ENCODE measurements at places on chromosomes 12 and 14. TPM values are rescaled to one million over a fixed set of nuclear protein-coding genes. Genes with fewer than 3 reads are reported as not detected.

MRPL52 gene
- total RNA-seq, result 61.1 TPM

DNA sequence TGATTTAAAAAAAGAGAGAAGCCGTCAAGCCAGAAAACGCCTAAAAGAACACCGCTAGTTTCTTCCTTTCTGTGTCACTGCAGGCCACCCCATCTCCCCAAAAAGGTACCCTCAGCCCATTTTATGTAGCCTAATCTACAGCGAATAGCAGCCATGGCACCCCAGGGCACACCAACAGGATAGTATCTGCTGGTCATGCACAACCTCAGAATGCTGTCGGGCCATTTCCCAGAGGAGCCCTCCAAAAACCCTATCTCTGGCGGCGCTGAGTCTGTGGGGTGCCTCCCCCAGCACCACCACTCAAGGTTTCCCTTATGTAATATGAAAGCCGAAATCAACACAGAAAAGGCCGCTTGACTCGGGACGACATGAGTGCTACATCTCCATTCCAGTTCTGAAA lies 98.9 kb downstream of the BCL11B start:
- DNase-seq, result no peak

DNA sequence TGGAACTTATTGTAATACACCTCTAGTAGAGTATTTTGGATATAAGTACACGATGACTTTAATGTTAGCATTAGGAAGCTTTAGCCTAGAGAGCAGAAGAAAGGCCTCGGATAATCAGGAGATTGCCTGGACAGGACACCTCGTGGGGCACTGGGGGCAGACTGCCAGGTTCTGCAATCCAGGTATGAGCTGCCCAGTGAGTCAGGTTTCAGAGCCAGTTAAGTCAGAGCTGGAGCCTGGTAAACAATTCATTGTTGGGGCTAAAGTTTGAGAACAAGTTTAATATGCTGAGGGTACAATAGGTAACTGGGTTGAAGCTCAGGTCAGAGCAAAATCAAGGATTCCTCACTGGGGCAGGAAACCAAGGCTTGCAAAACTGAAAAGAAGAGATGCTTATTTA lies 107.4 kb downstream of the RERGL start:
- DNase-seq, result peak; percentile 2

GRCh38 chr14:103292426-103293374 lies 41.3 kb upstream of the EIF5 start:
- peak; percentile 44 for DNase-seq

DNA sequence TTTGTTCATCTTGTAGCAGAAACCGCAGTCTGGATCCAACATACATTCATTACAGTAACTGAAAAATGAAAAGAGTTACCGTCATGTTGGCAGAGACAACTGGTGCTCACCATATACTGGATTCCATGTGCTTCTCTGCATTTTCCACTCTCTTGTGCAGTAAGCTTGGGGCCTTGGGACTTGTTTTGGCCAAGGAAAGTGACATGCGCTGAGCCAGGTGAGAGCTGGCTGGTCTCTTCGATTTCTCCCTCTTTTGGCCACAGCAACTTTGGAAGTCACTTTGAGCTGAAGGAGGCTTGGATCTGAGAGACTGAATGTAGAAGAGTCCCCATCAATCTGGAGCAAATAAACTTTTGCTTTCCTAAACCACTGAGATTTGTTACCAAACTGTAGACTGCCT lies 210.6 kb upstream of the ABCD2 start:
- no peak for DNase-seq

- DNase-seq, result no peak
Measured at GRCh38 chr14:89182326-89182725, 234.7 kb downstream of the FOXN3 start.

- no peak for DNase-seq
Measured at GRCh38 chr12:98894412-98895085, 249.5 kb downstream of the APAF1 start.

GRCh38 chr12:124125203-124125871 lies 152.3 kb downstream of the ZNF664 start:
- peak; percentile 49 for DNase-seq

- no peak for DNase-seq
Measured at GRCh38 chr12:120211243-120211903, 10.5 kb upstream of the RPLP0 start.

DNA sequence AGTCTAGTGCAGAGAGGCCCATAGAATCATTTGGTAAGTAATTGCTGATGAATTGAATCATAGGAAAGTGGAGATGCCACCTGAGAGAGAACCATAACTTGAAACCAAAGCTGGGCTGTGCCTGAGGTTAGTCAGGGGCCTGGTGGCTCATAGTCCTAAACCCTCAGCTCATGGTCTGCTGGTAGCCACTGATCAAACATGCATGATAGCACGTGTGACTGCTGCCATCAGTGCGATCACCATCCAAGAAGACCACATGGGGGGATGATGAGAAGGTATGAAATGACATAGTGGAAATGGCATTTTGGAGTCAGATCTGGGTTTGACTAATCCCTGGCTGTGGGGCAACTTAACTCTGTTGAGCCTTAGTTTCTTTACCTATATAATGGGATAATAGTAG lies 190.5 kb downstream of the CACNA1C start:
- no peak for DNase-seq

DNA sequence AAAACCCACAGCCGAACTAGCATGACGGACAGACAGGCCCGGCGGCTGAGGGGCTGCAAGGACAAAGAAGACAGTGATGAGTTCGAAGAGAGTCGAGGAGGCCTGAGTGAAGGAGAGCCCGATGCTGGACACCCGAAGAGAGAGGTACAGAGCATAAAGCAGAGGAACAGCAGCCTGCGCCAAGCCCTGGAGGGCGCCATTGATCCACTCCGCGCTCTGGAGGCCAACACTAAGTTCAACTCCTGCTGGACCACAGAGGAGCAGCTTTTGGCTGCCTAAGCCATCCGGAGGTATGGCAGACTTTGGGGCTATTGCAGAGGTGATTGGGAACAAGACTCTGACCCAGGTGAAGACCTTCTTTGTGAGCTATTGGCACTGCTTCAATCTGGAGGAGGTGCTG lies 7.8 kb upstream of the PLXNC1 start:
- no peak for DNase-seq

Measured in renal cortical epithelial cell (primary cell).